ENCODE measurements at places on chromosomes 6 and 20.
A peak's percentile ranks its signal among the peaks of the same experiment; 100 is the strongest.

- DNase-seq = no peak
Measured at GRCh38 chr6:147185216-147185615, 19.0 kb upstream of the STXBP5 start.

DNA sequence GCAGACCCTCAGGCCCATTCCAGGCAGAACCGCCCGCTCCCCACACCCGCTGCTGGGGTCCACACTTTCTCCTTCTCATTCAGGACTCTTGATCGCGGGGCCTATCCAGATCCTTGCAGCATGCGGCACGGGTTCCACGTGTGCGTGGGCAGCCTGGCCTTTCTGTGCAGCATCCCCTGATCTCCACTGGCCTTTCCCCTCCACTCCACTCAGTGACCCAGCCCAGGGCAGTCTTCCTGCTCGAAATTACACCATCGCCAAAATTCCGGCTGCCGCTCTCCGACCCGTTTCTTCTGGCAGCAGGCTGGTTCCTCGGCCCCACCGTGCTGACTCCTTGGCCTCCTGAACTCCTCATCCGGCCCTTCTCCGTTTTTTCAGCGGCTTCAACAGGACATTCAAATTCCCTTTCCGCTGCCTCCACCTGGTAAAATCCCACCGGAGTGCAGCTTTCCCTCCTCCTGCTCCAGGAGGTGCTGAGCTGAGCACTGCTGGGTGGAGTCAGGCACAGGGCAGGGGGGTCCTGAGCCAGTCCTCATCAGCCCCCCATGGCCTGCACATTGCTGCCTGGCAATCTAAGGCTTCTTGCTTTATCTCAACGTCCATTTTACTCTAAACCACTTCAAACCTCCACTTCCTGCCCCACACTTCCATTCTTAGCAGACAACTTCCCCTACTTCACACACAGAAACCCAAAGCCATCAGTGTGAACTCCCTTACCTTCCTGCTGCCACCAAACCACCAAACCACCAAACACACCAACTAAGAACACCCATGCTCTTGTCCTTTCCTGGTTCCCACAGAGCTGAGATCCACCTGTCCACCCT, 9.0 kb downstream of the SFT2D1 start:
- DNase-seq = no peak

GRCh38 chr6:106533054-106533453, 96.2 kb downstream of the RTN4IP1 start:
- no peak for DNase-seq

DNA sequence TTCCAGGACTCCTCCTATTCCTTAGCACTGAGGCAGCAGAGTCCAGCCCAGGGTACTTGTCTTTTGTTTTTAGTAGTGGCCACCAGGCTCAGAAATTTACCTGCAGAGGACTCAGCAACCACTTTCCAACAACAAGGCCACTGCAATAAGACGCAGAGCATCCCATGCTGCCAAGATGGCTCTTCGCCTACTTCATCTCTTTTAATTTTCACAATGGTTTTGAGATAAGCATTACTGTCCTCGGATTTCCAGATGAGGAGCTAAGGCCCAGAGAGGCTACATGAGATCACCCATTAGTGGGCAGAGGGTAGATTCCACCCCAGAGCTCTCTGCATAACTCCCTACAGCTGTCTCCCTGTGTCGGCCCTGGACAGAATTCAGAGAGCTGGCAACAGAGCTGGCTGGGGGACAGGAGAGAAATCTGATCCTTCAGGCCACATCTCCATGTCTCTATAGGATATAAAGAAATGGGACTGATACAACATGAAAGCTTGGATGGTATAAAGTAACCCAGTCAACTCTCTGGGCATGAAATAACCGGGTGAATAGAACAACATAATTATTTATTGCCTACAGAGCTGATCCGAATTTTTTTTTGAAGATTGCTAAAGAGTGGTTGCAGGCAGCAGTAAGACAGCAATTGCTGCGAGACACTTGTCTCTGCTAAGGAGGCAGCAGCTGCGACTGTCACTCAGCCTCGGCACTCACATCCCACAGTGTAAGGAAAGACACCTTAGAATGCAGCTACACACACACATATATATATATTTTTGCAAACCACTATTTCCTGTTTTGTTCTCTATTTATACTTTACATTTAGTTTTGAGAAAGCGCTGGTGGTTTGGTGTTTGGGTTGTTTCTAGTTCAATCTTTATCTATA, 37.2 kb downstream of the SCML4 start:
- DNase-seq = no peak

DNA sequence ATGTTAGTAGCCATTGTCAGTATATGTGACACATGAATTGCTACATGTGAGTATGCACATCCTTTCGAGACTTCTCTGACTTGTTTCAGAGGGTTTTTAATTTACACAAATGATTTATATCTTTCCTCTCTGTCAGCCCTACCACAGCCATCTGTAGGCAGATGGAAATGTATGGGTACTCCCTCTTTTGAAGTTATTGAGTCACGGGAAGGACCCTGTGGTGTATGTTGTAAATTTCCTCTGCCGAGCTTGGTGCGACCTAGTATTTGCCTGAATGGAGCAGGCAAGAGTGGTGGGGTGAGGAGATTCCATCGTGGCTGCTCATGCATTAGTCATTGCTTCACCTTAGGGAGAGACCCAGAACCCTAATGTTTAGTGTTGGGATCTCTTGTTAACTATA, 171.9 kb downstream of the JARID2 start:
- no peak for DNase-seq

DNA sequence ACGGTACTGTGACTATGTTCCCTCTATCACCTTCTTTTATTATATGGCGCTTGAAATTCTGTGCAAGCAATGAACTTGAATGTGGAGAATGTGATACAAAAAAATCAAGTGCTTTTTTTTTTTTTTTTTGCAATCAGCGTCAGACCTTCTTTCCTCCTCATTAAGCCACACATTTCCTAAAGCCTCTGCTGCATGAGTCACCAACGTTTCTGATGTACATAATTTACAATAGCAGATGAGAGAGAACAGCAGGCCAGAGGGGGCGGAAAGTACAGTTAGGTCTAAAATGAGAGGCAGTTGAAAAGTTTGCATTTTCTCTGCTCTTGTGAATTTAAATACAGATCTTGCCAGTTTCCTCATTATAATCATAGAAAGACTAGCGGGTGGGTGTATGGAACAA, 114.6 kb upstream of the RIPOR2 start:
- DNase-seq = no peak

DNA sequence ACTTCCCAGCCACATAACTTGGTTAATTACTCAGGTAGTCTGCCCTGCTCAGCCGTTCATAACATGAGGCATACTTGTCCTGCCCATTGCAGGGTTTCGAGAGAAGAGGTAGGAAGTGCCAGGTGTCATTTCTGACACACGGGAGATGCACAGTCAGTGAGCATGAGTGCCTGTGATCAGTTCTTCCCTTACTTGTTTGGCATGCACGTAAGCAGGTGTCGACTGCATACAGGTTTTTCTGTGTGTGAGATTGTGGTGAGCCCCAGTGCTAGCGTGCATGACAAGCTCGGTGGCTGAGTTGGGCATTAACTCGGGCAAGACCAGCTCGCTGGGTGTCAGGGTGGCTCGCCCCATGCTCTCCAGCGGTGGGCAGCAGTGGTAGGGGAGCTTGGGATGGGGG, 51.2 kb upstream of the SLC22A1 start:
- no peak for DNase-seq

DNA sequence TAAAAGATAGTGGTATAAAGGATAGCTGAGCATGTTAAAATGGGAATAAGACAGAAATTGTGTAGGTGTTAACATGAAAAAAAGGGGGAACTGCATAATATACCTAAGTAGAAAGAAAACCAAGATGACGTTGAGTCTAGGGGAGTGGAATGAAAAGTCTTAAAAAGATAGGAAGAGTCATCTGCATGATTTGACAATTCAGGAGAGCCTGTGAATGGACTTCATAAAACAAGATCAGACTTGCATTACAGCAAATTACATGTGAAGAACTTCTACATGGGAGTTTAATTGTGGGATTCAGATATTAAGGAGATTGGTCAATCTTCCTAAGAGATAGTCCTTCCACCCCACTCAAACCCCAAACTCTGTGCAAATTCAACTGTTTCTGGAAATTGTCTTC, 85.5 kb downstream of the WASF1 start:
- DNase-seq = no peak

DNA sequence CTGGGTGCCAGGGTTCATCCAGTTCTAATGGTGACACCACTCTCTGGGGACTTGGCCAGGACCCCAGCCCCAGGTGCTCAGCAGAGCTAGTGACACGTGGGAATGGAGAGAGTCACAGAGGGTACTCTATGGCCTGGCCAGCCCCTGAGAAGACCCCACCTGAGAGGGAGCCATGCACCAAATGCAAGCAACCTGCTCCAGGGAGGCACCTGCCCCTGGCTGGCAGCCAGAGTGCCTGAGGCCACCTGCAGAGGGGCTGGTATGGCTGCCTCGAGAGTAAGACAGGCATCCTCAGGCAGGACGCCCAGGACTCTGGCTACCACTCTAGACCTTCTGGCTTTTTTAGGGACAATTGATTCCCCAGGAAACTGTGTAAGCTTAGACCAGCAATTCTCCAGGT, 38.6 kb upstream of the CST7 start:
- peak; percentile 72 for DNase-seq

DNA sequence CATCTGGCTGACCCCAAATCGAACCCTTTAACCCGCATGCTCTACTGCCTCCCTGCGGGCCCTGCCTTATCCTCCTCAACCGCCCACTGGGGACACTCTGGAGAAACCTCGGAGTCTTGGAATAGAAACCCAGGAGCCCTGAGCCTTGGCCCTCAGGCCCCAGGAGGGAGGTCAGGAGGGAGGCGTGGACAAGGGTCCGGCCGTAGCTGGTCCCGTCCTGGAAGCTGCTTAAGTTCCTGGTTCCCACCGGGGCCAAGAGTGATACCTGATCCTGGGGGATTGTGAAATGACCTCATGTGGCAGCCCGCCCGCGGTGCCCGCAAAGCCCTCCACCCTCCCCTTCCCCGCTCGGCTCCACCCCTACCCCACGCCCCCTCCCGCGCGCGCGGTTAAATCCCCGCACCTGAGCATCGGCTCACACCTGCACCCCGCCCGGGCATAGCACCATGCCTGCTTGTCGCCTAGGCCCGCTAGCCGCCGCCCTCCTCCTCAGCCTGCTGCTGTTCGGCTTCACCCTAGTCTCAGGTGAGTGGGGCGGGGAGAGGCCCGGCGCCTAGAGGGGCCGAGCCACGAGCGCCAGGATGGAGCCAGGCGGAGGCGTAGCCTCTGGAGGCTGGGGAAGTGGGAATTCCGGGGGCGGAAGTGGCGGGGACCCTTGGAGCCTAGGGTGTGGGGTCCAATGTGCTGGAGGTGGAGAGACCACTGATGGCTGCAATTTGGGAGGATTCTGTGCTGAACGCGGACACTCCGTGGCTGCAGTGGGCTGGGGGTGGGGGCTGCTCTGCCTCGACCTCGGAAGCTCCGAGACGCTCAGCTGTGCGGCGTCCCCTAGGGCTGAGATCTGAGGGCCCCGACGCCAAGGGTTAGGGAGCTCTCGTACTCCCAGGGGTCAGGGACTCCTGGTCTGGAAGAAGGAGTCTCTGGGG, at the start of gene WFDC2:
TSS of gene WFDC2 (plus strand) at position 418 of the 926 bp plus-strand sequence. CDS start at position 447, 29 bp downstream.
- peak; percentile 88 for DNase-seq

- no peak for DNase-seq
Measured at GRCh38 chr20:20454850-20455627, 87.1 kb downstream of the INSM1 start.

DNA sequence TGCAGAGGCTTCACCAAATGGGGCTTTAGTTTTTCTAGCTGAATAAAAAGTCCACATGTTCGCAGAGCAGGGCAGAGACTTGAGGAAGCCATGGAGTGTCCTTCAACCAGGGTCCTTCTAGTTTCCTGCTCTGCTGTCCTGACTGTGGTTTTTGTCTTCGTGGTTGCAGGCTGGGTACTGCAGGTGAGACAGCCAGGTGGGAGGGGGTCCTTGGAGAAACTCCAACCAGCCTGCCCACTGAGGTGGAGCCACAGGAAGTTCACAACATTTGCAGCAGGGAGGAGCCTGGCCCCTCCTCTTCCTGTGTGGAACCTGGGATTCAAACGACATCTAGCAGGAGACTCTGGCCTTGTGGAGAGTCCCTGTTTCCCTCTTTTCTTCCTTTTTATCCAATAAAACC, 68.8 kb upstream of the MYLIP start:
- no peak for DNase-seq

GRCh38 chr20:24960302-24960801, 11.3 kb downstream of the CST7 start:
- DNase-seq = peak; percentile 83

GRCh38 chr6:7550433-7550801, 8.9 kb downstream of the DSP start:
- DNase-seq = no peak

GRCh38 chr6:6771964-6772363, 183.4 kb downstream of the LY86 start:
- DNase-seq = no peak

DNA sequence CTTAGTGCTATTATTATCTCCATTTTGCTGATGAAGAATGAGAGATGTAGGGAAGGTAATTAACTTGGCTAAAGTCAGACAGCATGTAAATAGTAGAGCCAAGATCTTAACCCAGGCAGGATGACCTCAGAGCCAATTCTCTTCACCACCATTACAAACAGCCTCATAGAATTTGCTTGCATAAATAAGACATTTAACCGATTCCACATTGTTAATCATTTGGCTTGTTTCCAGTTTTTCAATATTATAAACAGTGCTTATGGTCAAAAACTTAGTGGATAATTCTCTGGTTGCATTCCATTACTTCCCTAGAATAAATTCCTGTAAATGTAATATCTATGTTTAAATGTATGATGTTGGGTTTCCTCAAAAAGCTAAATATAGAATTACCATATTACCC, 19.1 kb upstream of the PRDM1 start:
- no peak for DNase-seq

GRCh38 chr6:133644892-133645619, 243.9 kb upstream of the TCF21 start:
- DNase-seq = no peak

- DNase-seq = no peak
Measured at GRCh38 chr6:15533379-15534026, 129.3 kb downstream of the DTNBP1 start.

GRCh38 chr6:136969433-136969832, 47.3 kb downstream of the SLC35D3 start:
- no peak for DNase-seq

- peak; percentile 55 for DNase-seq
Measured at GRCh38 chr6:41643899-41644269, 5.6 kb downstream of the MDFI start.

- no peak for DNase-seq
Measured at GRCh38 chr6:46254331-46254730, 83.6 kb upstream of the ENPP5 start.

DNA sequence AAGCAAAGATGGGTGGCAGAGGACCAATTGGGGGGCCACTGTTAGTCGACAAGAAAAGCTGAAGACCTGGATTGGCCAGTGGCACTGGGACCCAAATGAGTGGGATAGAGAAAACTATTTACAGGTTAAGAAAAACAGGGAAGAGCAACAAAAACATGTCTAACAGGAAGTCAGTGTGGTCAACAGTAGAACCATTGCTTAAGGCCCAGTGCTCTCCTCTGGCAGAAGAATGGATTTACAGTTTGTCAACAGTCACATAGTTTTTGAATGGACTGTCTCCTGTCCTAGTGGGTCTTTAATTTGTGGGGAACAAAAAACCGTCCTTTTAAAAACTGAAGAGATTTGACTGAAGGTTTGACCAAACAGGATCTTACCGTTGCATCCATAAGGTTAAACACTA, 12.1 kb upstream of the WTAP start:
- no peak for DNase-seq

- no peak for DNase-seq
Measured at GRCh38 chr6:9121549-9121948, 686.2 kb upstream of the SLC35B3 start.

- DNase-seq = no peak
Measured at GRCh38 chr6:154583546-154584188, 73.2 kb upstream of the CNKSR3 start.
